ENCODE measurements at places on chromosomes 12 and 14. TPM values are rescaled to one million over a fixed set of nuclear protein-coding genes. Genes with fewer than 3 reads are reported as not detected.
A peak's percentile ranks its signal among the peaks of the same experiment; 100 is the strongest.

CLMN gene
- 15.8 TPM for total RNA-seq

- no peak for DNase-seq
Observed at GRCh38 chr12:122356192-122356635, 66.3 kb downstream of the CLIP1 start.

GRCh38 chr12:89072294-89073026 lies 279.8 kb downstream of the DUSP6 start:
- DNase-seq: no peak

DNA sequence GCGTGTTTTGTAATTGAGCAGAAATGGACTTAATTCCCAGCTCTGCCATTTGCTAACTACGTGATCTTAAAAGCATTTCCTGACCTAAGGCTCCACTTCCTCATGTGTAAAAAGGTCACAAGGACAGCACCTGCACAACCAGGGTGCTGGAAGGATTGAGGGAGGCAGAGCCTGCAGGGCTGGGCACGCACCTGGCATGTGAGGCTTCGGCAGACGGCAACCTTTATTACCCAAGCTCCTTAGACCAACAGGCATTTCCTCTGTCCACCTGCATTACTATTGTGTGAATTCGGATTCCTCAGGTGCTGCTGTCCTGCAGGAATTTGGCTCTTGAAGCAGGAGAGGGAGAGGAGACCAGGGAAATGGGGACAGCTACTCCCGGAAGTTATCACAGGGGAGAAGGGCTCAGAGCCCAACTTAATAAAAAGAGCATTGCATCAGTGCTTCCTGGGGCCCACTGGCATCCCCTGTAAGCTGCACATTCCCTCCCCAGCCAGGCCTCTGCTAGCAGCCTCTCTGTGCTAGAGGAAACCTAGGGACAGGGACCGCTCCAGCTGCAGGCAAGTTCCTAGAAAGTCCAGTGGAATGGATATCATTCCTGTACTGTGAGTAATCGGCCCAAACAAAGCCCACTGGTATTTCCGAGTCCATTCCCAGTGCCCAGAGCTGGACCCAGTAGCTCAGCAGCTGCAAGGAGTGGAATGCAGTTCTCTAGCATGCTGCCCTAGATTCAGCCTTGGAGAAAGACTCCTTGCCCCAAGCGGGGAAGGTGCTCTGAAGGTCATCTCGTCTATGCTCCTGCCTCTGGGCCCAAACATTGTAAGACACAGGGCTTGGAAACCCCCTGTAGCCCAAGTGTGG lies 157.1 kb upstream of the CCND2 start:
- DNase-seq: no peak

FBXO34 gene
- 23.1 TPM for total RNA-seq

DNA sequence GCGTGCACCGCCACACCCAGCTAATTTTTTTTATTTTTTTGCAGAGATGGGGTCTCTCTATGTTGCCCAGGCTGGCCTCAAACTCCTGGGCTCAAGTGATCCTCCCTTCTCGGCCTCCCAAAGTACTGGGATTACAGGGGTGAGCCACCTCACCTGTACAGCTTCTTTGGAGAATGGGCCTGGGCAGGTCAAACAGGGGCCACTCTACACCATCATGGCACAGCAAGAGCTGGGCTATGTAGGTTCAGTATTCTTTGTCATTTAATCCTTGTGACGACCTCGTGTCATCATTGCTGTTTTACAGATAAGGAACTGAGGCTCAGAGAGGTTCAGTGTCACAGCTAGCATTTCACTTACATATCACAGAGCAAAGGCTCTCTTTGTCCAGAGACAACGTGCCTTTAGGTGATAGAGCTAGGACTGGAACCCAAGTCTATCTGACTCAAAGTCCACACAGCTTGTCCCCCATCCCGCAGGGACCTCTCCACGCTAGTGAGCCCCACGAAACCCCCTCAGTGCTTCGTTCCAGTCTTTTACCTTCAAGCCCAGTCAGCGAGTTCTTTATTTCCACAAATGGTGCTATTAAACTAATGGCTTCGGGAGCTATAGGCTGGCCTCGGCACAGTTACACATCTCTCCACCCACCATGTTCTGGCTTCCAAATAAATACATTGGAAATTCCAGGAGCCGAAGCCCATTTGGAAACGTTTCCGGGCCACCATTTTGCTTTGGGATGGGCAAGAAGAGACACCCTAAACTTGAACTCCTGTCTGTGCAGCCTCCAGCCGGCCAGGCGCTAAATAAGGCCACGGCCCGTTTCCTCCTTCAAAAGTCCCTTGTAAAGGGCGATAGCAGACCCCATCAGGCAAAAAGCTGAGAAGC lies 660 bp upstream of the MAP1LC3B2 start:
- DNase-seq: no peak

DNA sequence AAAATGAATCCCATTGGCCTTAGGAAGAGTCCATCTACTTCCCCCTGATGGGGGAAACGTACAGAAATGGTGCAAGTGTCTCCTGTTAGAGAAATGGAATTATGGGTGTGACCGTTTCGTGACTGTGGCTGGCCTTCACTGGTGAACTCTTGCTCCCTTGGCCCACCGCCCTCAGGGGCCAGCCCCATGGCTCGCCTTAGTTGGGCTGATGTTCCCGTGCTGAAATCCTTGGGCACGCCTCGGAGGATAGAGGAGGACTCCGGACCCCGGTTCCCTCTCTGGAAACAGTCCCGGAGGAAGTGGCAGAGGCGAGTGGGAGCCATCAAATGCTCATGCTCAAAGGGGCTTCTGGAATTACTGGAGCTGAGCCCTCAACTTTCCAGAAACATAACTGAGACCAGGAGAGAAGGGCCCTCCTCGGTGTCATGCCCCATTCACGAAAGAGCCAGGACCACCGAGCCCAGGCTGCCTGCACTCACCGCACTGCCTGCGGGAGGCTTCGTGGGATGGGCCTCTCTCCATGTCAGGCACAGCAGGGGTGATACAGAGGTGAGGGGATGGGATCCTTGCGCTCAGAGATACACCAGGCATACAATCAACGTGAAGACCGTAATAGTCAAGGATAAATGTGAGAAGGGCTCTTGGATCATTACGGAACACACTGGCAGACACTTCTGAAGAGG lies 10.1 kb upstream of the CACNA2D4 start:
- no peak for DNase-seq

GRCh38 chr12:47556261-47557030 lies 149.4 kb downstream of the RPAP3 start:
- DNase-seq: no peak

GRCh38 chr12:115306380-115306779 lies 622.4 kb upstream of the TBX3 start:
- DNase-seq: no peak

B3GNT4 gene
- not detected for total RNA-seq

- DNase-seq: peak; percentile 44
Observed at GRCh38 chr12:52275686-52276085, 1.2 kb downstream of the KRT86 start.

- DNase-seq: no peak
Observed at GRCh38 chr14:96826818-96827217, 29.6 kb downstream of the VRK1 start.

TAS2R13 gene
- 3.2 TPM for total RNA-seq

OR4E2 gene
- total RNA-seq: not detected

DNA sequence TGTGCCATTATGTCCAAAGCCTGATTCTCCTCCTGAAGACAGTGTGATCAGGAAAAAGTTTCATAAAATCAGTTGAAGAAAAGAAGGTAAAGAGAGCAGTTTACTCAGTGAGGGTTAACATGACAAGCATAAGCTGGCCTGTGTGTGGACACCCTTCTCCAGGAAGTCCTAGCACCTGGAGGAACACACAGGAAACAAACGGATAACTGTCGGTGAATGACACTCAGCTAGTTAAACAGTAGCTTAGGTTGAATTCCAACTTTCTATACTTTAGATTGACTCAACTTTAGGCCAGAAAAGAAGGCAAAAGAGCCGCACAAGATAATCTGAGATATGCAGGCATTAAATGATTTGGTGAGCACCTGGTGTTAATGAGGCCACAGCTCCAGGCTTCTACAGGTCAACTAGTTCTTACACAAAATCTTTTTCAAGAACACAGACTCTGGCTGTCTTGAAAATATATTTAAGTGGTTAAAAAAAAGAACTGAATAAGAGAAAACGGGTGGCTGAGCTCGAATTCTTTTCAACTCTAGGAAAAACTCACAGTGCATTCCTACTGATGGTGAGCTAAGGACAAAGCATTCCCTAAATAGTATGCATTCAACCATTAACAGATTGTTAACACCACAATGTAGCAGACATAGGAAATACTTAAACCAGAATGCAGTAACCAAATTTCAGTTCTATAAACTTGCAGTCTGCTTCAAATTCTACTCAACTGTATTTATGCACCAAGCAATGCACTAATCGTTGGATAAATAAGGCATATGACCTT lies 56.9 kb upstream of the TSPAN8 start:
- DNase-seq: no peak

- no peak for DNase-seq
Observed at GRCh38 chr14:69387311-69387710, 10.8 kb downstream of the ERH start.

BEST3 gene
- not detected for total RNA-seq

DNA sequence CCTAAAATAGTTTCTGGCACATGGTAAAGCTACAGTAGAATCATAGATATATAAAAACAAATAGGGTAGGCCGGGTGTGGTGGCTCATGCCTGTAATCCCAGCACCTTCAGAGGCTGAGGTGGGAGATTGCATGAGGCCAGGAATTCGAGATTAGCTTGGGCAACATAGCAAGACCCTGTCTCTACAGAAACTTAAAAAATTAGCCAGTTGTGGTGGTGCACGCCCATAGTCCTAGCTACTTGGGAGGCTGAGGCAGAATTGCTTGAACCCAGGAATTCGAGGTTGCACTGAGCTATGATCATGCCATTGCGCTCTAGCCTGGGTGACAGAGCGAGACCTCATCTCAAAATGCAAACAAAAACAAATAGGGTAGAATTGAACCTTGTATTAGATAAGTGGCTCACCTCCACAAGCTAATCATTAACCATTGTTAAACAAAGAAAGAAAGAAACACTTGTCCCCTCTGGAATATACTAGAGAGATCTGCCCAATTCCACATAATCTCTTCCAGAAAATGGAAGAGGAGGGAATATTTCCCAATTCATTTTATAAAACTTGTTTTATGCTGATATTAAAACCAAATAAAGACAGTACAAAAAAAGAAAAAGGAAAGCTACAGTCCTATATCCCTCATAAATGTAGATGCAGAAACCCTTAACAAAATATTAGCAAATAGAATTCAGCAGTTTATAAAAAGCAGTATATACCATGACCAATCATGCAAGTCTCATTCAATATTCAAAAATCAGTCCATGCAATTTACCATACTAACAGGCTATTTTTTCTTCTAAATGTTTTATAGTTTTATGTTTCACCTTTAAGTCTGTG lies 22.7 kb upstream of the DHRS2 start:
- DNase-seq: no peak

GRCh38 chr12:4080213-4080612 lies 193.3 kb upstream of the CCND2 start:
- DNase-seq: no peak

ACRBP gene
- 5.2 TPM for total RNA-seq

- DNase-seq: no peak
Observed at GRCh38 chr12:91986084-91986483, 159.6 kb downstream of the BTG1 start.

GYS2 gene
- 0.15 TPM for total RNA-seq

ETFBKMT gene
- 2.8 TPM for total RNA-seq

NTN4 gene
- 66.7 TPM for total RNA-seq

CD163 gene
- total RNA-seq: 229 TPM

SDR9C7 gene
- 0.48 TPM for total RNA-seq

DNA sequence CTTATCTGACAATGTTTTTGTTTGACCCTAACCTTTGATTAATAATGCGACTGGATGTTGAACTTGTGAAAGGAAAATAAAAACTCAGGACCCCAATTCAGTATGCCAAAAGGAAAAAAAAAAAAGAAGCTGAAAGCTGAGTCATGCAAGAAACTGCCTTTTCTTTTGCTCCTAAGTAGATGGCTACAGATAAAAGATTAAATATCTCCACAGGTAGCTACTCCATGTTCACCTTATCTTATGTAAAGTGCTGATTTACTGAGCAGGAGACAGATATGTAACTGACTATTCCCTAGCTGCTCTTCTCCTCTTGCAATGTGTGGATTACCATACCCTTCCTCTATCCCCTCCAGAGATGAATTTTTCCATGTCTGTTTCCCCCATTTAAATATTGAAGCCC lies 30.8 kb upstream of the TCL1B start:
- DNase-seq: no peak

GRCh38 chr14:62663456-62663821 lies 381.8 kb downstream of the KCNH5 start:
- no peak for DNase-seq

- no peak for DNase-seq
Observed at GRCh38 chr12:65189028-65189718, 19.8 kb downstream of the LEMD3 start.

DNA sequence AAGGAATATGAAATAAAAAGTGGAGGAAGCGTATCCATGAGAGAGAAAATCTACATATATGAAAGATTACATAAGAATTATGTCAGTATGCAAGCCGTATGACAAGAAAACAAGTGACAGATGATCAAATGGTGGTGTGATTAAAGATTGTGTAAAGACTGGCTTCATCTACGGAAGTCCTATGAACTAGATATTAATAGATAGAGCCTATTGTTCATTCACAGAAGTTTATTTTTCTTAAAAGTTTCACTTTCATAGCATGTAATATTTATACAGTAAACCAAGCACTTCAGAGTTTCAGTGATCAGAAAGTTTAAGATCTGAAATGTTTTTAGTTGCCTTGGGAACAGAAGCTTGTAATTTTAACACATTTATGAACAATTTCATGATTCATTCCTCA lies 84.5 kb downstream of the VRK1 start:
- DNase-seq: no peak

GRCh38 chr12:121443193-121443870 lies 43.4 kb downstream of the RNF34 start:
- DNase-seq: peak; percentile 96

DNA sequence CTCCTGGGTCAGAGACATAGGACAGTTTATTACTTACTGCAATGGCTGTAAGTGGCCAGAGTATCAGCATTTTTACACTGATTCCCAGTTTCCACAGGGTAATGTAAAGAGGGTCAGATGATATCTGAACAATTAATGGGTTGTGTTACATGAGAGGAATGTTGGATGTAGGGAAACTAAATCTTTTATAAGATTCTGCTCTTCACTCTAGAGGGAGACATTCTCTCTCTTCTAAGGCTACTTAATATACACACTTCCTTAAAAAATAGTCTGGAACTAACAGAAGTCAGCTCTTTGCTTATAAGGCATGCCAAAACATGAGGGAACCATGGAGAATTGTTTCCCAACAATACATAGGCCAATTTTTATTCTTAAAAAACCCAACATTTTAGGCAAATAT lies 389.8 kb downstream of the ETNK1 start:
- no peak for DNase-seq

Data from aorta (tissue), 5 donors.